CD4-positive, alpha-beta T cell treated with Interleukin-17A for 1 hour (primary cell): ENCODE measurements at places on chromosomes 13 and 19.

DNA sequence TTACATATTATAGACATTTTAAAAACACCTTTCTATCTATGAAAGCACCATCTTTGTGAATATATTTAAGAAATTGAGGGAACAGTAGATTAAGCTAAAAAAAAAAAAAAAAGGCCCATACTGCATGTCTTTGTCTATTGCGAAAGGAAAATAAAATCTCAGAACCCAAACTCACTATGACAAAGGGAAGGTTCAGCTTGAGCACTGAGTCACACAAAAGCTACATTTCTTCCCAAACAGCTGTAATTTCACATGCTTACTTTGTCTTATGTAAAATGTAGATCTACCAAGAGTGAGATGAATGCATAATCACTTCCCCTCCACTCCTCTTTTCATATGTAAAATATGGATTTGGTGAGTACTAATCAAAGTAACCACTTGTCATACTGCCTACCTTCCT, 640.1 kb upstream of the KLF12 start:
- DNase-seq, result no peak

GRCh38 chr19:11138601-11139300, 16.8 kb downstream of the SPC24 start:
- DNase-seq, result no peak

- no peak for DNase-seq
Measured at GRCh38 chr13:79859756-79860155, 378.8 kb downstream of the NDFIP2 start.

GRCh38 chr13:50098693-50099092, 83.4 kb downstream of the KCNRG start:
- DNase-seq, result no peak

GRCh38 chr13:113929628-113930615, 44.0 kb downstream of the C13orf46 start:
- no peak for DNase-seq

DNA sequence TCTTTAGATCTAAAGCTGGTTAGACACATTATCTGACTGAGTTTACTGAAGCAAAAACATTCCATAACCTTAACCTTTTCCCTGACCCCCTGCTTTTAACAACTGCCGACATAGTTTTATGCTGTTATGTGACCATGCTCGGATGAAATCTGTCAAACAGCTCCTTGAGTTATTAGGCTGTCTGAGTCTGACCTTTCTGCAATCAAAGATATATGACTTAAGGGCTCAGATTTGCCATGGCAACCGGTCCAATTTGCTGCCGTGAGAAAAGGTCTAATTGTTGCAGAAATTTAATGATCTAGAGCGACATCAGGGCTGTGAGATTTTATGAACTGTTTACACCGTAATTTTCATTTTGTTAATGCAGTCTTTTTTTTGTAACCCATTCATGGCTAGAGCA, 61.8 kb downstream of the URI1 start:
- no peak for DNase-seq

DNA sequence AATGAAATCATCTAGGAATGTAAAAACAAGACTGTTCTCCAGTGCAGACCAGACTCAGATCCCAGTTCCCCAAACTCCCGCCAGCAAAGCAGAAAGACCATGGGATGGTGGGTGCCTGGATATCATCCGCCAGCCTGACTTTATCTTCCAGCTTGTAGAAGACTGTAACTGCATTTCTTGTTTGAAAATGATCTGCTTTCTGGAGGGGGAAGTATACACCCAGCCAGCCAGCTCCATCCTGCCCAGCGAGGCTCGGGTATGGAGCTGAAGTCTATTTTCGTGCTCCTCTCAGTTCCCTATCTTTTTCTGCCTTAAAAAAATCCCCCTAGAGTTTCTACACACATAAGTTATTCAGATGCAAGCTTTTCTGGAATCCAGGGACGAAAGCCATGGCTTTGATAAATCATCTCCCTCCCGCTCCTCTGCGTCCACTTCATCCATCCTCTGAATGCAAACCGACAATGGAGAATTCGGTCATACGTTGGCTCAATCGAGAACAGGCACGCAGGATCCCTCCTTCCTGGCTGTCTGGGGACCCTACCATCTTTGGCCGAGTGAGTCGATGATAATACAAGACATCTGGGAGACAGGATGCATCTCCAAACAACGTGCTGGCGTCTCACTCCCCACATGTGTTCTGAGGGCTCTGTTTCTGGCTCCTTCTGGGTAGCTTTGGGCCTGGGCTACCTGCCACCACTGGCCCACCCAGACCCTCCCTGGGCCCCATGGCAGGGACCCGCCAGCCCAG, 31.2 kb downstream of the CEBPG start:
- no peak for DNase-seq

- no peak for DNase-seq
Measured at GRCh38 chr19:57241176-57241575, 744 bp downstream of the ZNF805 start.

- no peak for DNase-seq
Measured at GRCh38 chr19:48955308-48955958, 758 bp downstream of the BAX start.

- DNase-seq, result no peak
Measured at GRCh38 chr13:28531077-28531844, 36.3 kb upstream of the FLT1 start.

DNA sequence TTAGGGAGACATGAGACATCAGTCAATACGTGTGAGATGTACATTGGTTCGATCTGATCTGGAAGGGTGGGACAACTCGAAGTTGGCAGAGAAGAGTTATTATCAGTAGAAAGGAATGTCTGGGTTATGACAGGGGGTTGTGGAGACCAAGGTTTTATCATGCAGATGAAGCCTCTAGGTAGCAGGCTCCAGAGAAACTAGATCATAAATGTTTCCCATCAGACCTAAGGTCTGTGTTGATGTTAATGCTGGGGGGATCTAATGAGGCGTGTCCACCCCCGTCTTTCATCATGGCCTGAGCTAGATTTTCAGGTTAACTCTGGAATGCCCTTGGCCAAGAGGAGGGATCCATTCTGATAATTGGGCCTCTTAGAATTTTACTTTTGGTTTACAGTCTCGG, 187.0 kb upstream of the KL start:
- DNase-seq, result no peak

GRCh38 chr13:113927661-113928581, 46.0 kb downstream of the C13orf46 start:
- DNase-seq, result no peak

- peak; percentile 62 for DNase-seq
Measured at GRCh38 chr19:34041925-34042521, 130.3 kb upstream of the LSM14A start.

DNA sequence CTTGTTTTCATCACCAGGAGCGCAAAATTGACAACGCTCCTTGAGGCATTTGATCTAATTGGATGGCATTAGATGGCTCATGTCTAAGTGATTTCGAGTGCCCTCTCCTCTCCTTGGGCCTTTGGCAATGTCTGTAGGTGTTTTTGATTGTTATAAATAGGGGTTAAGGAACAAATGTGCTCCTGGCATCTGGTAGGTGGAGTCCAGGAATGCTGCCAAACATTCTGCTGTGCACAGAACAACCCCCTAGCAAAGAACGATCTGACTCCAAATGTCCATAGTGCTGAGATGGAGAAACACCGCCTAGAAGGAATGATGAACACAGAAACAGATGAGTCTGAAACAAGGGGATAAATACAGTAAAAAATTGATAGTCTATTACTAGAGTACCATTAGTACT, 68.0 kb upstream of the C1QTNF9B start:
- DNase-seq, result no peak

GRCh38 chr19:17473041-17473440, 2.7 kb downstream of the SLC27A1 start:
- no peak for DNase-seq

DNA sequence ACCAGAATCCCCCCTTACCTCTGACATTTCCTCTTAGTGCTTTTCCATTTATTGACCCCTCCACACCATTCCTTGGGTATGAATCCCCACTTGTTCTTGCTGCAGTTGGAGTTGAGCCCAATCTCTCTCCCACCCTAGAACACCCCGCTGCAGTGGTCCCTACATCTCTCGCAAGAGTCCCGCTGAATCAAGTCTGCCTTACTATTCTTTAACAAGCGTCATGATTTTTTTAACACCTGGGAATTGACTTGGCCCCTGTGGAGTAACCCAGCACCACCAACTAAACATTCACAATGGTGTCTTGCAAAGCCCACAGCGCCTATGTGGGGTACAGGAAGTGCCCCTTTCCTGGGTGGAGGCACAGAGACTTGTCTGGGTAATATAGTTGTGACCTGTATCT, 13.2 kb upstream of the ZNF599 start:
- no peak for DNase-seq

- no peak for DNase-seq
Measured at GRCh38 chr19:4367781-4368127, 24.4 kb downstream of the MPND start.

DNA sequence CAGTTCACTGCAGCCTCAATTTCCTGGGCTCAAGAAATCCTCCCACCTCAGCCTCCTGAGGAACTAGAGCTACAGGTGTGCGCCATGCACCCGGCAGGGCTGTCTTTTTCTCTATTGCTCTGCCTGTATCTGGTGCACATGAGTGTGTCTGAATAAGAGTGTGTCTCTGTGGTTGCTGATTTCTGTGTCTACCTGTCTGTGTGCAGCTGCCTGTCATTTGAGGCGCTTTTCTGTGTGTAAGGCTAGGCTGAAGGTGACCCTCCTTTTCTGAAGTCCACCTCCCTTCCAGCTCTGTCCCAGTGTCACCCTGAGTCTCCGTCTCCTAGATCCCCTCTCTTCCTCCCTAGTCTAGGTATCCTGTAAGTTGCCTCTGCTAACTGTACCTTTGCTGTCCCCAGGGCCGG, 1.5 kb upstream of the PRR12 start:
- peak; percentile 47 for DNase-seq

- no peak for DNase-seq
Measured at GRCh38 chr13:20264271-20265018, 32.3 kb upstream of the GJB6 start.

DNA sequence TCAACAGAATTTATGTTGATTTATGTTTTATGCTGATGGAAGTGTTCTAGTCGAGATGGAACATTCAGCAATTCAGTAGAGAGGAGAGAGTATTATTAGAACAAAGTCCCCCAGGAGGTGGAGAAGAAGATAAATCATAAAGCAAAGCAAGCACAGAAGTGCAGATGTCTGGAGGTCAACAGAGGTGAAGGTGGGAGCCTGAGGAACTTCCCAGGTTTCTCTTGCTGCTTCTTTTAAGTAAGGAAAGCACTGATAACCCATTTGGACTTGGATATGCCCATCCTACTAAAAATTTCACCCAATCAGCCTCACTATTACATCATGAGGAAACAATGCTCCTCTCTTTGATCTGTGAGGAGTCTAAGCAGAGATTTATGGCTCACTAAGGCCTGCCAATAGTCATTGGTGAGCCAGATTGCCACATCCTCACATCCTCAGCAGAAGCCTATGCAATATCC, 98.8 kb downstream of the EPSTI1 start:
- no peak for DNase-seq

DNA sequence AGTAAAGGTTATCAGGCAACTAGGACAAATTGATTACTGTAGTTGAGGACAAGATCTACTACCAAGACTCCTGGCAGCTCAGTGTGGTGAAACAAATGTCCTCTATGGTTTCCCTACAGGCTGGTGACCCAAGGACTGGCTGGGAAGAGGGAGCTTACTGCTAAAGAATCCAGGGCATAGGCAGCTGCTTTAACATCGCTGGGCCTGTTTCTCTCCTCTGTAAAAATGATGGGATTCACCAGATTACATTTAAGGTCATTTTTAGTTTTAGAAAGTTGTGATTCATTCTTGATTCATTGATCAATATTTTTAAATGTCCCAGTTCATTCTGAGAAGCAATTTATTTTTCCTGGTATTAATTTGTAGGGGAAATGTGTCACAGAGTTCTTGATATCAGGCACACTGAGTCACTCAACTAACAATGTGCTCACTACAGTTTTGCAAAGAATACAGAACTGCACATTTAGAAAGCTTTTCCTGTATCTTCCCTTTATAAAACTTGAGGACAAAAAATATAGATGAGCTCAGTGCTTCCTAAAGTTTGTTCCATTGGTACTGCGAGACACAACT, 19.6 kb upstream of the FAM124A start:
- DNase-seq, result no peak

- peak; percentile 96 for DNase-seq
Measured at GRCh38 chr19:40444000-40444824, at the start of gene SERTAD3. TSS of gene SERTAD3 (minus strand) at chr19:40444335. CDS start at chr19:40442080, 2,255 bp downstream.

- peak; percentile 40 for DNase-seq
Measured at GRCh38 chr19:11699931-11700794, 38.6 kb downstream of the ZNF823 start.

DNA sequence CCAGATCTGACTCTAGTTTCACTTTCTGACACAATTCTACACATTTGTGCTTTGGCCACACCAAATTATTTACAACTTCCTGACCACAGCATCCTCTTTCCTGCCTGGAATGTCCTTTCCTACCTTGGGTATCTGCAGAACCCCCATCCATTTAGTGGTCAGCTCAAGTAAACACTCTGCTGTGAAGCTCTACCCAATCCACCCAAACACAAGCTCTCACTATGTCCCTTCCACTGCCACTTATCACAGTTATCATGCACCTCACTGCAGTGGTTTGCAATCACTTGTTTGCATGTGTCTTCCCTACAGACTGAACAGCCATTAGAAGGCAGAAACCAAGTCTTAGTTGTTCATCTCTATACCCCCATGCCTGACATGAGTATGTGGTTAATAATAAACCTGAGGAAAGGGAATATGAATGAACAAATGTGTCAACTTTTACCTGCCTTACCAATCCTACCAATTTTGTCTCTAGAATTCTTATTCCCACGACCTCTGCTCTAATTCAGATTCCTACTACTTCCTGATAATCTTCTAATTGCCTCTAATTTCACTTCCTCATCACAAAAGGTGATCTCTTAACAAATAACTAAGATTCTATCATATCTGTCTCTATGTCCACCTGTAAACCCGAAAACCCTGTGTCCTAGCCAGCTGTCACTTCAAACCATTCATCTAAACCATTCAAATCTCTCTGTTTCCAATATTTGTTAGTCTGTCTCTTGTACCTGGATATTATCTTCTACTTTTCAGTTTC, 25.1 kb downstream of the LNX2 start:
- no peak for DNase-seq

DNA sequence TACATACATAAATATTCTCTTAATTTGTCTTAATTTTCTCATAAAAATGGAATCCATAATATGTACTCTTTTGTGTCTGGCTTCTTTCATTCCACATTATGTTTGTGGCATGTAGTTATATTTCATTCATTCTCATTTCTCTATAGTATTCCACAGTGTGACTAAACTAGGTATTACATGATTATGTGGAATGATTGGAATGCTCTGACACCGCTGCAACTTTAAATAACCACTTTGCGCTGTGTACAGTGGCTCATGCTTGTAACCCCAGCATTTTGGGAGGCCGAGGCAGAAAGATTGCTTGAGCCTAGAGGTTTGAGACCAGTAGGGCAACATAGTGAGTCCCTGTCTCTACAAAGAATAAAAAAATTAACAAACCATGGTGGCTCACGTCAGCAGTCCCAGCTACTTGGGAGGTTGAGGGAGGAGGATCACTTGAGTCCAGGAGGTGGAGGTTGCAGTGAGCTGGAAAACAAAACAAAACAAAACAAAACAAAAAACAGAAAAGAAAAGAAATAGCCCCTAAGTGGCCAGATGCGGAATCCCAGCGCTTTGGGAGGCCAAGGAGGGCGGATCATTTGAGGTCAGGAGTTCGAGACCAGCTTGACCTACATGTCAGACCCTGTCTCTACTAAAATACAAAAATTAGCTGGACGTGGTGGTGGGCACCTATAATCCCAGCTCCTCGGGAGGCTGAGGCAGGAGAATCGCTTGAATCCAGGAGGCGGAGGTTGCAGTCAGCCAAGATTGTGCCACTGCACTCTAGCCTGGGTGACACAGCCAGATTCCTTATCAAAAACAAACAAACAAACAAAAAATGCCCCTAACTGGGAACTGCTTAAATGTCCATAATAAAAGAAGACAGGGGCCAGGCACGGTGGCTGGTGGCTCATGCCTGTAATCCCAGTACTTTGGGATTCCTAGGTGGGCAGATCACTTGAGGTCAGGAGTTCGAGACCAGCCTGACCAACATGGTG, 8.0 kb upstream of the SAE1 start:
- DNase-seq, result no peak
